Adipocyte (in vitro differentiated cells): ENCODE measurements at places on chromosomes 12 and 14.

- peak; percentile 94 for DNase-seq
Measured at GRCh38 chr12:89162589-89163261, 189.6 kb downstream of the DUSP6 start.

DNA sequence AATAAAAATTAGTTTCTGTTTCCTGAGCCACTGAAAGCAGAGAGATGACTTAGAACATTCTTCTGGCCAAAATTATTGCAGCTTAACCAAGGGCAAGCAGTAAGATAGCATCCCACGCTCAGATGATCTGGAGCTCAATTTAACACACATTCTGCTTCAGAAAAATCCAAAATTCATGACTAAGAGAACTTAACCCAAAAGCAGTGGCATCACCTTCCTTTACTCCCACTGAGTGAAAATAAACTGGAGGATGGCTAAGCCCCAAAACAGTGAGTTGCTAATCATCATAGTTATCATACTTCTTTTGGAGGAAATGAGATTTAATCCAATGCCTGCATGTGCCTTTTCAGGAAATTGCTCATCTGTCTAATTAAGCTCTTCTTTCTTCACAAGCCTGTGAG lies 195.4 kb downstream of the DUSP6 start:
- DNase-seq, result peak; percentile 47

GRCh38 chr12:115430636-115431035 lies 746.7 kb upstream of the TBX3 start:
- DNase-seq, result no peak

DNA sequence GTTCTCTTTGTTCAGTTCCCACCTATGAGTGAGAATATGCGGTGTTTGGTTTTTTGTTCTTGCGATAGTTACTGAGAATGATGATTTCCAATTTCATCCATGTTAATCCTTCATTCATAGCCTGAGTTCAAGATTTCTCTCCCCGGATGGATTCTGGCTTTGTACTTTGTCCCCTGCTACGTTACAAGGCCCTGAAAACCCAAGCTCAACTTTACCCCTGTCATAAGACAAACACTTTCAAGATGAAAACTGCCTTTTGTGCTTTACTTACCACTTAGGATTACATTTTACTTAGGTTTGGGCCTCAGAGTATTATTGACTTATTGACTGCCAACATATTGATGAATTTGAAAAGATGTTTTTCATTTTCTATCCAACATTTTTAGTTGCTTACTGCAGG lies 36.3 kb downstream of the FOXA1 start:
- no peak for DNase-seq

- DNase-seq, result peak; percentile 21
Measured at GRCh38 chr12:50218386-50218785, 51.2 kb upstream of the CERS5 start.

GRCh38 chr12:114769634-114770033 lies 85.7 kb upstream of the TBX3 start:
- no peak for DNase-seq

DNA sequence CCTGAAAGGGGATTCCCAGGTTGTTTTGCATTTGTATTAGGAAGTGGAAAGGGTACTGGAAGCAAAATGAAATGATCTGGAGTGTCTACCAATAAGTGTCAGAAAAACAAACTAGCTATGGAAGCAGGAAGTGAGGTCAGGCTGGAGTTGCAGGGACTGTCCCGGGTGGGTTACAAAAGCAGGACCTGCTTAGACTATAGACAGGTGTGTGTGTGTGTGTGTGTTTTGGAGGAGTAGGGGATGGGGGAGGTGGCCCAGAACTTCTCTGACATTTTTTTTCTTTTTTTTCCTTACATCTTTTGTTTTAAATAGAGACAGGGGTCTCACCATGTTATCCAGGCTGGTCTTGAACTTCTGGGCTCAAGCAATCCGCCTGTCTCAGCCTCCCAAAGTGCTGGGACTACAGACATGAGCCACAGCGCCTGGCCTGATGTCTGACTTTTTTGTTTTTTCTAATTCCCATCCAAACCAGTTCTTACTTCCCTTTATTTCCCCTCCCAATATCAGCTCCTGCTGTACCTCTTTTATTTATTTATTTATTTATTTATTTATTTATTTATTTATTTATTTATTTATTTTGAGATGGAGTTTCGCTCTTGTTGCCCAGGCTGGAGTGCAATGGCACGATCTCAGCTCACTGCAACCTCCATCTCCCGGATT lies 512 bp upstream of the RND1 start:
- DNase-seq, result no peak

- peak; percentile 47 for DNase-seq
Measured at GRCh38 chr12:48980953-48981756, 3.0 kb downstream of the WNT1 start.

DNA sequence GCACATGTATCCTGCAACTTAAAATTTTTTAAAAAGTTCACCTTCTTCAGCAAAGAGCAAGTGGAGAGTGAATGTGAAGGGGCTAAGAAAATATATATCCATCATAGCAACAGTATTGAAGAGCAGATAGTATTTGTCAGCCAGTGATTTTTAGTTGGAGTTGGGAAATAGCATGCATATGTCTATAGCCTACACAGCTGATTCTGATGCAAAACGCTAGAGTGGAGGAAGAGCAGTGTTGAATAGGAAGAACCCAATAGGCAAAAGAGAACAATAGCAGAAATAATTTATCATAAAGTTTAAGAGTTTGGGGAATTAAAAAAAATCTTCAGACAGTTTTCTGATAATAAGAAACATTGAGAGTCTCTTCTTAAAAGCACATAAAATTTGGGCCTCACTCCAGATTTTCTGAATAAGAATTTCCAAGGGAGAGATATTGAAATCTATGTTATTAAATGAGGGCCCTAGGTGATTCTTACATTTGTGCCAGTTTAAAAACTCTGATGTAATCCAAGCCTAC lies 12.0 kb downstream of the PDE6H start:
- DNase-seq, result no peak

- no peak for DNase-seq
Measured at GRCh38 chr12:25794571-25794970, 163.9 kb upstream of the RASSF8 start.

DNA sequence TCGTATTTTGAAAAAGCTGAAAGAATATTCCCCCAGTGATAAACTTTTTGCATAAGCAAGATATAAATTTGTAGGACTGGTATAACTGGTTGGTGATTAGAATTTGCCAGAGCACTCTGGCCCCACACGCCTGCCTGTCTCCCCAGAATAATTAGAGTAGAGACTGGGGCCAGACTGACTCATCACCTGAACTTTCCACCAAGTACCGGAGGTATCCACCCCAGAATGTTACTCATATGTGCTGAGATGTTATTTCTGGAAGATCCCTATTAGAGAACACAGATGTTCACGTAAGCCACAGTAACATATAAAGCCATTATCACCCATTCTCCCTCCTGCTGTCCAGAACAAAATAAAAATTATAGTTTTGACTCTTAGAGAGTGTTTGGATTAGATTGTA lies 49.5 kb upstream of the PIWIL1 start:
- DNase-seq, result no peak

- no peak for DNase-seq
Measured at GRCh38 chr12:113464852-113465719, 6.6 kb downstream of the LHX5 start.

DNA sequence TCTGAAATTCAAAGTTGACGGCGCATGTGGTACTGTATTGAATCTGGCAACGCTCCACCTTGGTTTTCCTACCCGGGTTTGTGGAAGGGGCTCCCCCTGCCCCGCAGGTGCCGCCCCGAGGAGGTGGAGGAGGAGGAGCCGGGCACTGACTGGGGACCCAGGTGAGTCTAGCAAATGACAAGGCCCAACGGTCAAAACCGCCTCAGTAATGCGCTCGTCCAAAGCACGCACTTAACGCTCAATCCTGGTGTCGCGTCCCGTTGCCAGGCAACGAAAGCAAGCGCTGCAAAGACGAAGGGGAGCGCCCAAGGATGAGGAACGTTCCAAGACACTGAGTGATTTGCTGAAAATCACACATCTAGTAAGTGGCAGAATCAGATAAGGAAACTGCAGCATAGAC lies 24.0 kb upstream of the CLEC4E start:
- DNase-seq, result no peak

- peak; percentile 46 for DNase-seq
Measured at GRCh38 chr12:71475280-71475679, 35.7 kb downstream of the LGR5 start.

- DNase-seq, result no peak
Measured at GRCh38 chr14:88060576-88060975, 55.6 kb downstream of the GPR65 start.

GRCh38 chr12:52645982-52646381 lies 6.0 kb downstream of the KRT2 start:
- no peak for DNase-seq

DNA sequence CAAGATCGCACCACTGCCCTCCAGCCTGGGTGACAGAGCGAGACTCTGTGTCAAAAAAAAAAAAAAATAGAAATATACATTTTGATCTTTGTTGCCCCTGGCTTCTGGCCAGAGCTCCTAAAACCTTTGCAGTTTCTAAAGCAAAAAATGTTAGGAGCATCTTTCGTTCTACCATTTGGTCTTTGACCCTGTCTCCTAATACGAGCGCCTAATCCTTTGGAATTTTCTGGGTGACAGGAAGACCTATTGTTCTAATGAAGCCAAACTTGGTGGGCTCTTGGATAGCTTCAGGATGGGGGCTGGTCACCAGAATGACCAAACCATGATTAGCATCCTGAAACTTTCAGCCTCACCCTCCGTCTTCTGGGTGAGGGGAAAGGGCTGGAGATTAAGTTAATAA lies 32.3 kb upstream of the CLIP1 start:
- no peak for DNase-seq

- no peak for DNase-seq
Measured at GRCh38 chr12:109915171-109916040, 15.3 kb downstream of the TCHP start.

- DNase-seq, result no peak
Measured at GRCh38 chr14:92264195-92264594, 58.8 kb upstream of the SLC24A4 start.

GRCh38 chr12:8699714-8700113 lies 1.9 kb downstream of the RIMKLB start:
- DNase-seq, result no peak

GRCh38 chr12:91023326-91024004 lies 18.7 kb upstream of the EPYC start:
- peak; percentile 75 for DNase-seq

DNA sequence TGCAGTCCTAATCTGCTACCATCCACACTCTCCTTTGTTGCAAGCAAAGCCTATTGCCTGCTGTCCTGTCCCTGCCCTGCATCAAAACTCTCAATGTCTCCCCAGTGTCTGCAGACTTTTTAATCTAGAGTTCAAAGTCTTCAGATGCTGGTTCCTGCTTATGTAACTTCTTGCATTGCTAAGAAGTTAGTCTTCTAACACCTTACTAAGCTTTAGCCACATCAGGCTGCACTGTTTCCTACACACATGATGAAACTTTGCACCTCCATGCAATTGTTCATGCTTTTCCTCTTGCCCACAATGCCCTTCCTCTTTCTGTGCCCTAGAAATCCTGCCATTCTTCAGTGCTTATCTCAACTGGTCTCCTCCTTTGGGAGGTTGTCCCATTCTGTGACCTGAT lies 16.2 kb upstream of the DICER1 start:
- DNase-seq, result no peak

GRCh38 chr12:107344035-107344808 lies 250.9 kb upstream of the CRY1 start:
- no peak for DNase-seq

DNA sequence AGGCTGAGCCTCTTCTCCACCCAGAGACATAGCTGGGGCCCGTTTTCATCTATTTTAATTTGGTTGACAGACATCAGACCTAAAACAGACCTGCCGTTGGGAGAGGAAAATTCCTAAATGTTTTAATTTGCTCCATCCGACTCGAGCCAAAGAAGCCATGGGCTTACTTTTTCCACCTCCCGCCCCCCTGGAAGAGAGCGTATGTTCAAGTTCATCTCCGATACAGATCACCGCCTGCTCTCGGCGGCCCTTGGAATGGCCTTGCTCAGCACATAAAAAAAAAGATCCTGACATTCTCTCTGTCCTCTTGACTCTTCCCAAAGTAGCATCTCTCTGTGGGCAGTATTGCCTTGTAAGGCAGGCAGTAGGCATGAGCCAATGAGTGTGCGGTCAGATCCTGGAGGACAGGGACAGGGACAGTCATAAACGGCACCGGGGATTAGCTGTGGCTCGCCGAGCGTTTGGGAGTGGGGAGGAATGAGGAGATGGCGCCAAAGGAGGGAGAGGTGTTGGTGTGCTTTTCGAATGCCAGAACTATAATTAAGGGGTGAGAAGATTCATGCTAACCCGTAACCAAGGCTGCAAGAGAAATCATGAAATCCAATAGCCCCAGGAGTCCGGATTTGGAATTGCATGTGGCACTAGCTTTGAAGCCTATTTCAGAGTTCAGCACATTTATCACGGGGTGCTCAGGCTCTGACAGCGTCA lies 47.9 kb upstream of the MEG3 start:
- DNase-seq, result no peak

- DNase-seq, result no peak
Measured at GRCh38 chr14:76929927-76930326, 98.6 kb downstream of the IRF2BPL start.

GRCh38 chr12:93702707-93703315 lies 25.6 kb downstream of the CRADD start:
- no peak for DNase-seq

DNA sequence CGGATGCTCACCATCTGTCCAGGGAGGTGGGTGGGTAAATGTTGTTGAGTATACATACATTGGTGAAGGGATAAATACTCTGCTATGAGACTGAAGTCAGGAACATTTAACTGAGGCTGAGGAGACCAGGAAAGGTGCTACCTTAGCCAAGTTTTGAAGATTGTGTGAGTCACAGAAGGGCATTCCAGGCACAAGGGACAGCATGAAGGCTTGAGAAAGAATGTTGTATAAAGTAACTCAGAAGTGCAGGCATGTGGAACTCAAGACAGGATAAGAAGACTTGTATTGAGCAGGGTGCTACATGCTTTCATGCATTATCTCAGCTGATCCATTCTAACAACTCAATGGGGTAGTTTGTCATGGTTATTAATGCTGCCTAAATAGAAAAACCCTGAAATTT lies 112.7 kb downstream of the IPO8 start:
- no peak for DNase-seq

DNA sequence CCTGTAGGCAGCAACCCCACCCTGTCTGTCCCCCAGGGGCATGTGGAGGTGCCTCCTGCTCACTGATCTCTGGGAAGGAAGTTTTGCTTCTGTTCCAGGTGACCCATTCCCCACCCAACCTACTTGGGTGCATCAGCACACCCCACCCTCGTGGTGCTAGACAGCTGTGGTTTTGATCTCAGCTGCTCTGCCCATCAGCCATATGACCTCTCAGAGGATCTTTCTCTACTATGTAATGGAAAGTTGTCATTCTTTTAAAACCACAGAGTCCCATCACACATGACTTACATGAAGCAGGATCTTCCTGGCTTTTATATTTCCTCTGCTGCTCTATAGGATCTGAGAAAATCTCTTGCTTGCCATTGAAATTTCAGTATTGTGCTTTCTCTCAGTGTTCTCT lies 13.5 kb upstream of the KRT82 start:
- DNase-seq, result no peak

- no peak for DNase-seq
Measured at GRCh38 chr14:68405961-68406360, 386.9 kb downstream of the ZFP36L1 start.

DNA sequence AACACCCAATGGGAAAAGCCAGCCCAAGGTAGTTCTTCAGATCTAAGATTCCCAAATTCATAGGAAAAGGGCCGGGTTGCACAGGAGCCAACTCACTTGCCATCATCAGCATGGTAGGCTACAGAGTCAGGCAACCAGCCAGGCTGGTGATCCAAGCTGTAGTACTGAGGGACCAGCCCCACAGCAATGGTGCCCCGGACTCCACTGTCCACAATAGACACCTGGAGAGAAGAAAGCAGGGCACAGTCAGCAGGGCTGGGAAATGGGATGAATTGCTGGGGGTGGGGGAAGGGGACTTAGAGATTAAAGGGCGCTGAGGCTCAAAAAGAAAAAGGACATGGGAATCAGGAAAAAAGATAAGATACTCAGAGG lies 4.2 kb downstream of the SPRYD3 start:
- no peak for DNase-seq
